ENCODE measurements at places on chromosomes 4 and X.

- DNase-seq: no peak
Measured at GRCh38 chr4:38489011-38489861, 174.8 kb upstream of the KLF3 start.

GRCh38 chr4:7381221-7381889 lies 53.4 kb downstream of the PSAPL1 start:
- DNase-seq: no peak

- DNase-seq: no peak
Measured at GRCh38 chrX:68440940-68441339, 7.6 kb upstream of the OPHN1 start.

- DNase-seq: no peak
Measured at GRCh38 chr4:73104695-73105094, 35.2 kb upstream of the COX18 start.

DNA sequence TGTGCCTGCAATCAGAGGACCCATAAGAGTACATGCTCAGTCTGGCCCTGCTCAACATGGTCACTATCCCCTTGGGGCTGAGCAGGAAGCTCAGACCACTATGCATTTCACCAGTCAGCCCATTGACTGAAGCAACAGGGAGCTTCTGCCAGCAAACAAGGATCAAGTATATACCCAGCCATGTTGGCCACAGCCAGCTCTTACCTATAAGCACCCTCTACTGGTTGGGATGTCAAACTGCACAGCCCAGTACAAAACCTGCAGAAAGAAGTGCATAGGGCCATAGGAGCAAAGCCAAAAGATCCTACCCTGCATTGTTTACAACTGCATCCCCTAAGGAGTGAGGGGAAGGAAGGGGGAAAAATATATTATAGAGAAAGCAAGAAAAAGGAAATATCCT lies 214.4 kb upstream of the CPEB2 start:
- no peak for DNase-seq

DNA sequence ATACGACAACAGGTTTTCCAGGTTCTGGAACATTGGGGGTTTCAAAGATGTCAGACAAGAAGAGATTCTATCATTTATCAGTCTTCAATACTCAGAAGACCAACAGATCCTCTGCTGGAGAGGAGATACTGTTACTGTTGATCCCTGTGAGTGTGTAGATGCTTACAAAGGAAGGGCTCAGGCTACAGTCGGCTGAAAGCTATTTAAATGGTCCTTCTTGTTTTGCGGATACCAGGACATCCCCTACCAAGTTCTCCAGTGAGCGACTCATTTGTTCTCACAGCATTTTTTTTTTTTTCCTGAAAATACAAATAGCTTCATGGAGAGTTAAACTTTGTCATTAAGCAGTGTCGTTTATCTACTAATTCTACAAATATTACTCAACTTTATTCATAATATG lies 201.6 kb downstream of the CAMK2D start:
- no peak for DNase-seq

DNA sequence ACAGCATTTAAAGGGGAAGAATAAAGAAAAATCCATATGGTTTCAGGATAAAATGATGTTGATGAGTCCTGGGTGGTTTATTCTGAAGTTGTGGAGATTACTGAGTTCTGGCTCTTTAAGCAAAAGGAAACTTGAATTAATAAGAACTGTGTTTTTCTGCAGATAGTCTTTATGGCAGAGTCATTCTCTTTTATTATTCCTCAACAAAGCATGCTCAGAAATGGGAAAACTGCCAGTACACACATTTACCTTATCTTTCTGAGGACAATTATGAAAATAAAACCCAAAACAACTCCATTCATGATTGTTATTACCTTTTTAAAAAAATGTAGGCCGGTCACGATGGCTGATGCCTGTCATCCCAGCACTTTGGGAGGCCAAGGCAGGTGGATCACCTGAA lies 58.5 kb downstream of the ADD1 start:
- no peak for DNase-seq

- DNase-seq: no peak
Measured at GRCh38 chrX:148905400-148905799, 405.0 kb downstream of the AFF2 start.

GRCh38 chrX:13934731-13935130 lies 95.0 kb downstream of the GEMIN8 start:
- no peak for DNase-seq

DNA sequence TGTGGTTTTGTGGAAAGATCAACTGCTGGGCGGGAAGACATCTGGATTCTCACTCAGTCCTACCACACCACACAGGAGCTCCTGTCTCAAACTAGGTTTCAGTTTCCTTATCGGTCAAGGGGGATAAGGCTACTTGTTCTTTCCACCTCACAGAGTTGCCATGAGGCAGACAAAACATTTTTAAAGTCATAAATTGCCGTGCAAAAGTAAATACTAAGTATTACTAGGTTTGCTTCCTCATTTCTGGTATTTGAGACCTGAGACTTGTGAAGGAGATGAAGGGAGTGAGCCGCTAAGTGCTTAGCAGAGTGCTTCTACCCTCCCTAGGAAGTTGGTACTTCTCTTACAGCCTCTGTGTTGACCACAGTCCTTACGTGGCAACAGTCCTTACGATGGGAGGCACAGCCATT lies 1.5 kb downstream of the LAP3 start:
- no peak for DNase-seq

Measured in endothelial cell (in vitro differentiated cells).